ENCODE measurements at places on chromosomes 5 and 9.

GRCh38 chr5:72921886-72922285 lies 34.0 kb upstream of the FCHO2 start:
- DNase-seq, result no peak

GRCh38 chr5:116661419-116661818 lies 86.8 kb upstream of the SEMA6A start:
- DNase-seq, result no peak

- no peak for DNase-seq
Measured at GRCh38 chr5:69099302-69099701, 5.5 kb downstream of the SLC30A5 start.

GRCh38 chr9:132756214-132756845 lies 86.1 kb downstream of the GTF3C4 start:
- no peak for DNase-seq

DNA sequence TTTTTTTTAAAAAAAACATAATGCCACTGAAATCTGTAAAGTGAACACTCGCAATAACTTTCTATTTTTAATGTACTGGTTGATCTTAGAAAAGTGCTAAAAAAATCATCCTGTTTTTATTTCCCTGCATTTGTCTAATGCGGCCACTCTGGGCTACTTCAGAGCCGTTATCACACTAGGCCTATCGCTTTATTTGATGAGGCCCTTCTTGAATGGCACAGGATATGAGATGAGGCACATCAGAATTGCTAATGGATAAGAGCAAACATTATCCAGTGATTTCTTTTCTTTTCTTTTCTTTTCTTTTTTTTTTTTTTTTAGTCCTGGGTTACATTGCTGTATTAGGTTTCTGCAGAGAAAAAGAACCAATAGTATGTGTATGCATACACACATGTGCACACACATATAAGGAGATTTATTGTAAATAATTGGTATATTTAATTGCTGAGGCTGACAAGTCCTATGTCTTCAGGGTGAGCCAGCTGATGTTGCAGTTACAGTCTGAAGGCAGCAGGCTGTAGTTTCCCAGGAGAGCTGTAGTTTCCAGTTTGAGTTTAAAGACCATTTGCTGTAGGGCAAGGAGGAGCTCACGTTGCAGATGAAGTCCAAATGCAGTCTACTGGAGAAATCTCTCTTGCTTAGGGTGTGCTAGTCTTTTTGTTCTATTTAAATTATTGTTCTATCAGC lies 391.7 kb downstream of the MED10 start:
- DNase-seq, result no peak

DNA sequence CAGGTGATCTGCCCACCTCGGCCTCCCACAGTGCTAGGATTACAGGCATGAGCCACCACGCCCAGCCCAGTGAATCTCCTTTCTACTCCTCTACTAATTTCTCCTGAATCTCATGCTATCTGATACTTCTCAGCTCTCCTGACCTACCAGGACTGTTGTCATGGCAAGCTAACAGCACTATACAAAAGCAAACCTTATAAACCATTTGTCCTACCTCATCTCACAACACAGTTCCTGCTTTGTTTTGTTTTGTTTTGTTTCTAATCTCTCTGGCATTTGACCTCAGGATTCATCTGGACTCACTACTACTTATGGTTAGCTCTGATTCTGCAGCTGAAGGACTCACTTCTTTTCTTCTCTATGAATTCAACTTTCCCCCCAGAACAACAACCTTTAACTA lies 734.8 kb downstream of the TLE1 start:
- no peak for DNase-seq

GRCh38 chr5:45281081-45281480 lies 415.1 kb downstream of the HCN1 start:
- DNase-seq, result no peak

GRCh38 chr9:17488662-17489061 lies 90.2 kb upstream of the SH3GL2 start:
- DNase-seq, result no peak

- no peak for DNase-seq
Measured at GRCh38 chr5:141234109-141234667, 11.0 kb upstream of the PCDHB15 start.

GRCh38 chr9:117411547-117411946 lies 3.3 kb downstream of the ASTN2 start:
- DNase-seq, result no peak

GRCh38 chr9:109781541-109782197 lies 1.7 kb downstream of the PALM2AKAP2 start:
- no peak for DNase-seq

- no peak for DNase-seq
Measured at GRCh38 chr5:40775846-40776657, 20.3 kb upstream of the TTC33 start.

- DNase-seq, result no peak
Measured at GRCh38 chr5:66617991-66618768, 22.0 kb downstream of the MAST4 start.

GRCh38 chr9:131001021-131001420 lies 8.0 kb upstream of the LAMC3 start:
- no peak for DNase-seq

GRCh38 chr9:116383936-116384335 lies 230.3 kb downstream of the PAPPA start:
- no peak for DNase-seq

DNA sequence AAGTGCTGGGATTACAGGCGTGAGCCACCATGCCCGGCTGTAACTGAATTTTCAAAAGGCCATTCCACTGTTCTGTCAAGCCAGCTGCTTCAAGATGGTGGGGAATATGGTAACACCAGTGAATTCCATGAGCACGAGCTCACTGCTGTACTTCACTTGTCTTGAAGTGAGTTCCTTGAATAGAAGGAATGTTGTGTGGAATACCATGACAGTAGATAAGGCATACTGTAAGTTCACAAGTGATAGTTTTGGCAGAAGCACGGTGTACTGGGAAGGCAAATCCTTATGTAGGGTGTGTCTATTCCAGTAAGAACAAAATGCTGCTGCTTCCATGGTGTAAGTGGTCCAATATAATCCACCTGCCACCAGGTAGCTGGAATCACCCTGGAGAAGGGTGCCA lies 6.6 kb upstream of the PRXL2C start:
- DNase-seq, result no peak

DNA sequence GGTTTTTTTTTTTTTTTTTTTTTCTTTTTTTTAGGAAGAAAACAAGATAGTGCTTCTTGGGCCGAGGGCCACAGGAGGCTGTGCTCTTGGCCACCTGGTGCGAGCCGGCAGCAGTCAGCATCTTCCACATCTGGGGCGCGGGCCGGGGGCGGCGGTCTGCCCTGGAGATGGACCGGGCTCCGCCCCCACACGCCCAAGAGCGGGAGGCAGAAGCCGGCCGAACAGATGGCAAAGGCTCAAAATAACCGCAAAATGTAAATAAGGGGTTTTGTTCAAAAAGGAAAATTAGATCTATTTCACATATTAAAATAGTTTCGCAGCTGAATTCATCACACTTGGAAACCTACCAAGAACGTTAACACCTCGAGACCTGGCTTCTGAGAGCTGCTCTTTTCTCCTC lies 51.5 kb upstream of the UBAC1 start:
- no peak for DNase-seq

- no peak for DNase-seq
Measured at GRCh38 chr9:100101608-100102007, 2.6 kb downstream of the INVS start.

GRCh38 chr5:91024206-91024605 lies 358.9 kb downstream of the ARRDC3 start:
- DNase-seq, result no peak

GRCh38 chr5:16844952-16845351 lies 91.1 kb downstream of the MYO10 start:
- DNase-seq, result no peak
